ENCODE measurements at places on chromosomes 13 and 19. TPM values are rescaled to one million over a fixed set of nuclear protein-coding genes. Genes with fewer than 3 reads are reported as not detected.

DNA sequence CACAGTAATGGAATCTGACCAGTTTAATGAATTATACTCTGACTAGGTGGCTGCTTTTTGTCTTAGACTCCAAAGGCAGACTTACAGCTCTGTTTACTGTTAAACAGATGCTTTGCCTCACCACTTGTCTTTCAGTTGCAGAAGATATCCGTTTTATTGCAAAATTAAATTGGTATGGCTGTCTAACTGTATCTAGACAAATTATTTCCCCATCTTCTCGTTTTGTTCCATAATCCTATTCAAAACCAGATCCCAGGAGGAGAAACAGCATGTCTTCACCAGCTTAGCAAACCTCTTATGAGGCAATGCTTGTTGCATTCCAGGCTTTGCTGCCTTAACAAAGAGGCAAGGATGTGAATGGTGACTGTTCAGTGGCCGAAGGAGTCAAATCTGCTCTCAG is 215.6 kb downstream of the TDRD3 start:
- H3K36me3 ChIP-seq: no peaks in the 10 kb centered on the region
- no peak for DNase-seq
- no peak overlapping the region for H3K27ac ChIP-seq
- H3K27me3 ChIP-seq: no peaks in the 10 kb centered on the region

DNA sequence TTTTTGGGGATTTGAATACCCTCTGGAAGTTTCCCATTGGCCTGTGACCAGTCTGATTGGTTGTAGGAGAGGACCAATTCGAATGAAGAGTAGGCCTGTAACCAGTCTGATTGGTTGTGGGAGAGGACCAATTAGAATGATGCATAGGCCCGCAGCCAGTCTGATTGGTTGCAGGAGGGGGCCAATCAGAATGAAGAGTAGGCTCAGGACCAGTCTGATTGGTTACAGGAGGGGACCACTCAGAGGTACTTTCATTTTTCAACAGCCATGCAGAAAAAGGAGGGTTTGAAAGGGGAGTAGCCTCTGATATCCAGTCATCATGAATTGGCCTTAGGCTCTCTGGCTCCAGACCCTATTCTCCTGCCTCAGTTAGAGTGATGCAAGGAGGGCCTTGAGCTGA is 30.4 kb upstream of the SLC1A5 start:
- H3K4me1 ChIP-seq: peaks cover 16% of the 10 kb centered on the region
- no peaks in the 10 kb centered on the region for H3K27me3 ChIP-seq
- DNase-seq: no peak
- no peak overlapping the region for H3K4me3 ChIP-seq
- H3K36me3 ChIP-seq: no peaks in the 10 kb centered on the region

DNA sequence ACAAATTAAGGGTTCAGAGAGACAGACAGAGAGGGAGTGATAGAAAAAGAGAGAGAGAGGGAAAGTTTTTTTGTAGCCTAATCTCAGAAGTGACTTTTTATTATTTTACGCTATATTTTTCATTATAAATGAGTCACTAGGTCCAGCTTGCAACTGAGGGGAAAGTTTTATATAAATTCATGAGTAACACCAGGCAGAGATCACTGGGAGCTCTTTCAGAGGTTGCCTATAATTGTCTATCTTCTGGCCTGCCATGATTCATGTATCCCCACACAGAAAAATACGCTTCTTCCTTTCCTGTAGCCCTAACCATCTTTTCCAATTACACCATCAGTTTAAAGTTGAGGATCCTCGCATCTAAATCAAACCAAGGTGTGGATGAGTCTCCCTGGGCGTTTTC is 467.9 kb downstream of the SLITRK1 start:
- H3K27ac ChIP-seq: no peak overlapping the region
- no peak for DNase-seq
- H3K4me1 ChIP-seq: no peaks in the 10 kb centered on the region
- H3K36me3 ChIP-seq: no peaks in the 10 kb centered on the region
- H3K4me3 ChIP-seq: no peak overlapping the region

- no peaks in the 10 kb centered on the region for H3K4me1 ChIP-seq
- H3K36me3 ChIP-seq: no peaks in the 10 kb centered on the region
- no peak overlapping the region for H3K27ac ChIP-seq
- H3K4me3 ChIP-seq: no peak overlapping the region
Observed at GRCh38 chr13:27524981-27525975, 74.9 kb upstream of the MTIF3 start.

GRCh38 chr13:75960538-75960994 is 324.4 kb downstream of the LMO7 start:
- no peaks in the 10 kb centered on the region for H3K36me3 ChIP-seq
- H3K27me3 ChIP-seq: no peaks in the 10 kb centered on the region
- H3K4me1 ChIP-seq: no peaks in the 10 kb centered on the region
- no peak for DNase-seq

DNA sequence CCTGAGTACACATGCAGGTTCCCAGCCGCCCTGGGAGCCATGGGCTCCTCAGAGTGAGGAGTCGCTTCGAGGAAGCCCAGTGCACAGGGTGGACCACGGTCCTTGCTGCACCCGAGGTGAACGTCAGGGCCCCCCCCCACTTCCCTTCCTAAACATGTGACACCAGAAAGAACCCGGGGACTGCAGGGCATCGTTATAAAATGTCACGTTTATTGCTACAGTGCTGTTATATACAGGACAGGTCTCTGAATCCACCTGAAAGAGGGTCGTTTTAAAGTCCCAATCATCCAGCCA is 3.8 kb upstream of the UQCR11 start:
- no peaks in the 10 kb centered on the region for H3K27me3 ChIP-seq
- no peak overlapping the region for H3K27ac ChIP-seq
- no peaks in the 10 kb centered on the region for H3K36me3 ChIP-seq
- H3K4me1 ChIP-seq: peaks cover 6% of the 10 kb centered on the region
- DNase-seq: no peak
- no peak overlapping the region for H3K4me3 ChIP-seq

DNA sequence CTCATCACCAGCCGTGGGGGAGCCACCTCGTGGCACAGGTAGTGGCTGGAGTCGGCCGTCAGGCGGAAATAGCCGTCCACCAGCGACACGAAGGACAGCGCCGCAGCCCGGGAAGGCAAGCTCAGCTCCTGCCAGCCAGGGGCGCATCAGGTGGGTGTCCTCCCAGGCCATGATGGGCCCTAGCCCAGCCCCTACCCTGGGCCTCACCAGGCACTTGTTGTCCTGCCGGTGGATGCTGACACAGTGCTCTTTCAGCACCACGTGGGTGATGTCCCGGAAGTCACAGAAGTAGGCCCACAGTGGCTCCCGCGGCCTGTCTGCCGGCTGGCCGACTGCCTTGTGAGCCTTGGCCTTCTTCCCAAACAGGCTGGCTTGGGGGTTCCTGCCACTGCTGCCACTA is 15.7 kb downstream of the TYK2 start:
- H3K27me3 ChIP-seq: no peaks in the 10 kb centered on the region
- no peak for DNase-seq
- H3K27ac ChIP-seq: no peak overlapping the region
- H3K36me3 ChIP-seq: peaks cover 12% of the 10 kb centered on the region

GRCh38 chr19:18488403-18488723 is 33.5 kb downstream of the ELL start:
- H3K4me1 ChIP-seq: peaks cover 23% of the 10 kb centered on the region
- no peaks in the 10 kb centered on the region for H3K27me3 ChIP-seq
- no peak overlapping the region for H3K27ac ChIP-seq
- DNase-seq: no peak
- no peak overlapping the region for H3K4me3 ChIP-seq

DNA sequence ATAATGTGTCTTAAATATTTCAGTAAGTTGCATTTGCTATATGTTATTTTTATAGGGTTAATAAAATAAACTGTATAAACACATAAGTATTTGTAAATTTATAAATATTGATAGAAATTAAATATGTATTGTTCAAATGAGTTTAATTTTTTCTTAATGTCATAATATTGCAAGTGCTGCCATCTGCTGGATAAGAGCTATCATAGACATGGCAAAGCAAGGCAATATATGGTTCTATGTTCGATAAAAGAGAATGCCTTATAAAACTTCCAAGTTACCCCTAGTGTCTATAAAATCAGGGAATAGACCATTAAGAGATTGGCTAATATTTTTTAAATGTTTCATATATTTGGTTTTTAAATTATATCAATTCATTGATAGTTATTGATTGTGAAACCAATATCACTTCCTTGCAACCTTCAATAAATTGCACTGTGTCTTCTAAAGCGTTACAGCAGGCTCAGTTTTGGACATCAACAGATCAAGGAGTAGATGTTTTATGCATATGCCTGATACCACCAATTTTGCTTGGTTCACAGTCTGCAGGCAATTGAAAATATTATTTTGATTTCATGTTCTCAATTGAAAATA is 29.0 kb upstream of the SLITRK6 start:
- no peak for DNase-seq
- H3K4me1 ChIP-seq: no peaks in the 10 kb centered on the region
- H3K36me3 ChIP-seq: no peaks in the 10 kb centered on the region
- no peak overlapping the region for H3K27ac ChIP-seq
- H3K27me3 ChIP-seq: no peaks in the 10 kb centered on the region
- H3K4me3 ChIP-seq: no peak overlapping the region

DNA sequence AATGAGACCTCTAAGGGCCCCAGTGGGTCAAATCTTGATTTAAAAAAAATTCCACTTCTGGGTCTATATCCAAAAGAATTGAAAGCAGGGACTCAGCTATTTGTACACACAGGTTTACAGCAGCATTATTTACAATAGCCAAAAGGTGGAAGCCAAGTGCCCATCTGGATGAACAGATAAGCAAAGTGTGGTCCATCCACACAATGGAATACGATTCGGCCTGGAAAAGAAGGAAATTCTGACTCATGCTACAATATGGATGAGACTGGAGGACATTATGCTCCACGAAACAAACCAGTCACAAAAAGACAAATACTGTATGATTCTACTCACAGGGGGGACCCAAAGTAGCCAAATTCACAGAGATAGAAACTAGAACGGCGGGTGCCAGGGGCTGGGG is 76.7 kb downstream of the CACNA1A start:
- H3K36me3 ChIP-seq: no peaks in the 10 kb centered on the region
- H3K27ac ChIP-seq: no peak overlapping the region
- DNase-seq: no peak
- no peaks in the 10 kb centered on the region for H3K4me1 ChIP-seq
- H3K27me3 ChIP-seq: no peaks in the 10 kb centered on the region
- H3K4me3 ChIP-seq: no peak overlapping the region

GRCh38 chr19:11806354-11807098 is 7.5 kb upstream of the ZNF440 start:
- H3K27me3 ChIP-seq: no peaks in the 10 kb centered on the region
- no peak overlapping the region for H3K4me3 ChIP-seq
- no peak overlapping the region for H3K27ac ChIP-seq
- H3K4me1 ChIP-seq: no peaks in the 10 kb centered on the region
- DNase-seq: no peak

- H3K27ac ChIP-seq: no peak overlapping the region
- no peak overlapping the region for H3K4me3 ChIP-seq
- H3K27me3 ChIP-seq: no peaks in the 10 kb centered on the region
- H3K4me1 ChIP-seq: no peaks in the 10 kb centered on the region
- H3K36me3 ChIP-seq: no peaks in the 10 kb centered on the region
Observed at GRCh38 chr19:55305983-55306562, 19.1 kb downstream of the TMEM150B start.

DNA sequence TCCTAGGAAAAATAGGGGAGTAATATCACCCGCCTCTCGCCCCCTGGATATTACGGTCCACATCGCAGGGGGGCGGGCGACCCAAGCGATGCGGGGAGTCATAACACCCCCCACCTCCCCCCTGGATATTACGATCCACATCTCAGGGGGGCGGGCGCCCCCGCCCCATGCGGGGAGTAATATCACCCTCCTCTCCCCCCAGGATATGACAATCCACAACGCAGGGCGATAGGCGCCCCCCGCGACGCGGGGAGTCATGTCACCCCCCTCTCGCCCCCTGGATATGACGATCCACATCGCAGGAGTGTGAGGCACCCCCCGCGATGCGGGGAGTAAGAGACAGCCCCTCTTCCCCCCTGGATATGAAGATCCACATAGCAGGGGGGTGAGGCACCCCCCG is 684.4 kb upstream of the PCDH9 start:
- H3K4me3 ChIP-seq: no peak overlapping the region
- no peak overlapping the region for H3K27ac ChIP-seq
- no peak for DNase-seq
- H3K27me3 ChIP-seq: no peaks in the 10 kb centered on the region
- H3K4me1 ChIP-seq: no peaks in the 10 kb centered on the region

DNA sequence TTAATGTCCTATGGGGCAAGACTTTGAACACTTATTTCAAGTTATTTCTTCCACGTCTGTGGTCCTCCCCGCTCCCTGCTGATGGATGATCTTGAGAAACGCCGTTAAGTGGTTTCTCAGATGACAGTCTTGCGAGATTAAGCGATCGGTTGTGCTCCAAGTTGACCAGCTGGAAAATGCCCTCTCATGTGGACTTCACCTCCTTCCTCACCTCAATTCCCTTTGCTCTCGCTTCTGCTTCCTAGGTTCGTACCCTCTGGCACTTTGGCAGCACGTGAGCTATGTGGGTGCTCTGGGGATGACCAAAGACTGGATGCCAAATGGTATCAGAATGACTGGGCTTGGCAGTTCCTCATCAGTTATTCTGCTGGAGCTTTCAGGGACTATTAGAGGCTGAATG is 480.0 kb downstream of the ZNF536 start:
- no peaks in the 10 kb centered on the region for H3K27me3 ChIP-seq
- no peaks in the 10 kb centered on the region for H3K36me3 ChIP-seq
- H3K27ac ChIP-seq: no peak overlapping the region
- no peak overlapping the region for H3K4me3 ChIP-seq
- H3K4me1 ChIP-seq: no peaks in the 10 kb centered on the region

GRCh38 chr13:40179445-40180281 is 486.8 kb downstream of the FOXO1 start:
- H3K4me3 ChIP-seq: no peak overlapping the region
- no peak for DNase-seq
- no peaks in the 10 kb centered on the region for H3K27me3 ChIP-seq
- H3K27ac ChIP-seq: no peak overlapping the region

DNA sequence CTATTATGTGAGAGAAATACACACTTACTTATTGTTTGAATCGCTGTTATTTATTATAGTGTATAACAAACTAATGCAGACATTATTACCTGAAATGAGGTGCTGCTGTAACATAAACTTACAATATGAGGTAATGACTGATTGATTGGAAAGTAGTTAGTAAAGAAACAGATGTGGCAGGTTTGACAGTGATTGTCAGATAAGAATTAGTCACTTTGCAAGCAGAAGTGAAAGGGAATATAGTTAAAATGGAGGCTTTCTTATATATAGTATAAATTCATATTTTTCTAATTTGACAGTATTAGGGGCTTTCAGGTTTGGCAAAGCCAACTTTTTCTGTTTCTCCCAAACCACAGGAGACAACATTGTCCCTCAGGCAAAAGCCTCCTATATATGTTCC is 20.6 kb downstream of the MIR17HG start:
- H3K4me1 ChIP-seq: no peaks in the 10 kb centered on the region
- DNase-seq: no peak
- H3K27ac ChIP-seq: no peak overlapping the region
- H3K27me3 ChIP-seq: no peaks in the 10 kb centered on the region

Gene PSG5
- total RNA-seq: not detected

Gene ZFP14
- total RNA-seq: 5.0 TPM

Gene IGFL3
- not detected for total RNA-seq

Gene KLK3
- 2.5 TPM for total RNA-seq

Gene KLK12
- total RNA-seq: 1.4 TPM

Gene CD70
- total RNA-seq: 0.57 TPM

Gene FFAR3
- total RNA-seq: 0.27 TPM

Gene KCNK6
- total RNA-seq: 19.8 TPM

Gene RASGRP4
- total RNA-seq: 0.84 TPM
